ENCODE measurements at places on chromosomes 16 and 17.

GRCh38 chr17:6303664-6304063, 131.3 kb downstream of the AIPL1 start:
- DNase-seq = peak; percentile 3

- no peak for DNase-seq
Observed at GRCh38 chr17:33277436-33278100, 15.5 kb downstream of the ASIC2 start.

- no peak for DNase-seq
Observed at GRCh38 chr16:85246473-85246872, 134.2 kb upstream of the CIBAR2 start.

DNA sequence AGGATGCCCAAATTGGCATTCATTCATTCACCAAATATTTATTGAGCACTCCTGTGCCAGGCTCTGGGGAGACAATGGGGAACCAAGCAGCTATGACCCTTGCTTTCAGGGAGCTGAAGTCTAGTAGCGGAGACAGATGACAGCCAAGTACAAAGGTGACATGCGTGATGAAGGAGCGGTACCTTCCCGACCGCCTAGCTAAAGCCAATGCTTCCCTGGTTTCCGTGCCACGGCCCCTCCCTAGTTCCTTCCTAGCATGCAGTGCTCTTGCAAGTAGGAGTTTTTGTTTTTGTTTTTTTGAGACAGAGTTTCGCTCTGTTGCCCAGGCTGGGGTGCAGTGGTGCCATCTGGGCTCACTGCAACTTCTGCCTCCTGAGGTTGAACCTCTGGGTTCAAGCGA, 3.2 kb upstream of the SLC5A2 start:
- no peak for DNase-seq

GRCh38 chr17:9364837-9365430, 210.7 kb downstream of the STX8 start:
- DNase-seq = no peak

DNA sequence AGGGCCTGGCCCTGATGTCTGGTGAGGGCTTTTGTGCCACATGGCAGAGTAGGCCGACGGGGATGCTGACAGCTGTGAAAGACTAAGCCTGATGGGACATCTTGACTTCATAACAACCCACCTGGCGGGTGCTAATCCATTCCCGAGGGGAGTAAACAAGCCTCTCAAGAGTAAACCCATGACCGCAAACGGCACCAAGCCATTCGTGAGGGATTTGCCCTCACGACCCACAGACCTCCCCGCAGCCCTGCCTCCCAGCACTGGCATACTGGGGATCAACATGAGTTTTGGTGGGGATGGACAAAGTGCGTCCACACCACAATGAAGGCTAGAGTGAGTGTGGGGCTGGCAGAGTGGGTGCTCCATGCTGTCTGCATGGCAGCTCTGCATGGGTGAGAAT, 11.7 kb downstream of the RNF213 start:
- no peak for DNase-seq

GRCh38 chr17:50152736-50153135, 2.3 kb upstream of the PPP1R9B start:
- no peak for DNase-seq

- no peak for DNase-seq
Observed at GRCh38 chr17:65627891-65628643, 66.6 kb upstream of the AXIN2 start.

- no peak for DNase-seq
Observed at GRCh38 chr16:2822158-2822495, 5.1 kb downstream of the PRSS21 start.

- peak; percentile 70 for DNase-seq
Observed at GRCh38 chr17:29005936-29006511, at the start of gene SEZ6. Gene SEZ6, minus strand, starts transcription at chr17:29006033. Its CDS starts 164 bp downstream, at chr17:29005869.
